ENCODE measurements at places on chromosomes 1 and 21.

DNA sequence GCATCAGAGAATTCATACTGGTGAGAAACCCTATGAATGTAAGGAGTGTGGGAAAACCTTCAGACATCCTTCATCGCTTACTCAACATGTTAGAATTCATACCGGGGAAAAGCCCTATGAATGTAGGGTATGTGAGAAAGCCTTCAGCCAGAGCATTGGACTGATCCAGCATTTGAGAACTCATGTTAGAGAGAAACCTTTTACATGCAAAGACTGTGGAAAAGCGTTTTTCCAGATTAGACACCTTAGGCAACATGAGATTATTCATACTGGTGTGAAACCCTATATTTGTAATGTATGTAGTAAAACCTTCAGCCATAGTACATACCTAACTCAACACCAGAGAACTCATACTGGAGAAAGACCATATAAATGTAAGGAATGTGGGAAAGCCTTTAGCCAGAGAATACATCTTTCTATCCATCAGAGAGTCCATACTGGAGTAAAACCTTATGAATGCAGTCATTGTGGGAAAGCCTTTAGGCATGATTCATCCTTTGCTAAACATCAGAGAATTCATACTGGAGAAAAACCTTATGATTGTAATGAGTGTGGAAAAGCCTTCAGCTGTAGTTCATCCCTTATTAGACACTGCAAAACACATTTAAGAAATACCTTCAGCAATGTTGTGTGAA lies 12.8 kb downstream of the ZFP69B start:
- no peak for DNase-seq

- no peak for DNase-seq
Observed at GRCh38 chr1:84062496-84062895, 63.6 kb upstream of the TTLL7 start.

- no peak for DNase-seq
Observed at GRCh38 chr1:84742653-84743052, 52.4 kb upstream of the SSX2IP start.

- DNase-seq = no peak
Observed at GRCh38 chr1:38102636-38103035, 56.0 kb upstream of the POU3F1 start.

DNA sequence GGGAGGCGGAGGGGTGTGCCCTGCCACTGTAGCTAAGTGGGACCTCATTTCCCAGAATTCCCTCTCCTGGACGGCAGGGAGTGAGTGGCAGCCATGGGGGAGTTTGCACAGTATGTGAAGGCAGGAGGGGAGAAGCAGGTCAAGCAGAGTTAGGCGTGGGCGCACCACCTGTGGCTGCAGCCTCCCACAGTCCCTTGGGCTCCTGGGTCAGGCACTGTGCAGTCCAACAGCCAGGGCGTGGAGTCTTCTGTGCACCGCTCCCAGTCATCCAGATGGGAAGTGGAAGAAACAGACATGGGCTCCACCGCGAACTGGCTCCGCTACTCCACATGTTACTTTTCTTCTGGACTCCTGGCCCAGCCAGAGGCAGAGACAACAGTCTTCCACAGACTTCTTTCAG lies 85.4 kb upstream of the TIAM1 start:
- no peak for DNase-seq

DNA sequence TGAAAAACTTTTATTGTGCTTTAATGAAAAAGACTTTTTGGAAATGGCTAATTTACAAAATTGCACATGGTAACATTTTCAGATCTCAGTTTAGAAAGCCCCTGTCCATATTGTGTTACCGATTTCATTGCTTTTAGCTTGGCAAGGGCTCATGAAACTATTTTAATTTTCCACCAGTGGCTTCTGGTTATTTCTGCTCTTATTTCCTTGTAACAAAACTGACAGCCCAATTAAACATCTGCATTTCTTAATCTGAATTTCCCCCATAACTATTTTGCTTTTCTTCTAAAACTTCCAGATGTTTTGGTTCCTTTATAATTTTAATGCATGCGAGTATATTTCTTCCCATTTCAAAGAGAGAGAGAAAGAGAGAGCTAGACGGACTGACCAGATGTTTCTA lies 264.8 kb downstream of the PTPRC start:
- DNase-seq = no peak

- no peak for DNase-seq
Observed at GRCh38 chr1:37308031-37308960, 166.1 kb upstream of the ZC3H12A start.

GRCh38 chr1:155127967-155128754 lies 485 bp downstream of the EFNA1 start:
- no peak for DNase-seq

- no peak for DNase-seq
Observed at GRCh38 chr1:61322008-61322744, 239.8 kb downstream of the NFIA start.

DNA sequence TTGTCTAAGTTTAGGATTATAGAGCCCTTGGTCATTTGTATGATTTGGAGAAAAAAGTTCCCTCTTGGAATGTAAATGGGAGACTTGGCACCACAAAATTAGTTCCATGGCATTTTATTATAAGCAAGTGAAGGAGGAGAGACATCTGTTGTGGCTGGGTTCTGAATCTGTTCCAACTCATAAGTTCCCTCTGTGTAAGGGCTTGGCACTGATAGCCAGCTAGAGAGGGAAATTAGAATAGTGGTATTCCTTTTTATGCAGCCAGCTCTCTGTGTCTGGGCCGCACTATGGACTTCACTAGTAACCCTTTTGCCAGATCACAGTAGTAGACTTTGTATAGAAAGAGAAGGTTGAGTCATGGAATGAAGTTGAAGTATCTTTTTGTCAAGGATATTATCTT lies 31.1 kb downstream of the GNAI3 start:
- no peak for DNase-seq

- DNase-seq = no peak
Observed at GRCh38 chr1:214260561-214261205, 20.3 kb upstream of the SMYD2 start.

- DNase-seq = no peak
Observed at GRCh38 chr1:71634159-71634558, 553.3 kb upstream of the ZRANB2 start.

DNA sequence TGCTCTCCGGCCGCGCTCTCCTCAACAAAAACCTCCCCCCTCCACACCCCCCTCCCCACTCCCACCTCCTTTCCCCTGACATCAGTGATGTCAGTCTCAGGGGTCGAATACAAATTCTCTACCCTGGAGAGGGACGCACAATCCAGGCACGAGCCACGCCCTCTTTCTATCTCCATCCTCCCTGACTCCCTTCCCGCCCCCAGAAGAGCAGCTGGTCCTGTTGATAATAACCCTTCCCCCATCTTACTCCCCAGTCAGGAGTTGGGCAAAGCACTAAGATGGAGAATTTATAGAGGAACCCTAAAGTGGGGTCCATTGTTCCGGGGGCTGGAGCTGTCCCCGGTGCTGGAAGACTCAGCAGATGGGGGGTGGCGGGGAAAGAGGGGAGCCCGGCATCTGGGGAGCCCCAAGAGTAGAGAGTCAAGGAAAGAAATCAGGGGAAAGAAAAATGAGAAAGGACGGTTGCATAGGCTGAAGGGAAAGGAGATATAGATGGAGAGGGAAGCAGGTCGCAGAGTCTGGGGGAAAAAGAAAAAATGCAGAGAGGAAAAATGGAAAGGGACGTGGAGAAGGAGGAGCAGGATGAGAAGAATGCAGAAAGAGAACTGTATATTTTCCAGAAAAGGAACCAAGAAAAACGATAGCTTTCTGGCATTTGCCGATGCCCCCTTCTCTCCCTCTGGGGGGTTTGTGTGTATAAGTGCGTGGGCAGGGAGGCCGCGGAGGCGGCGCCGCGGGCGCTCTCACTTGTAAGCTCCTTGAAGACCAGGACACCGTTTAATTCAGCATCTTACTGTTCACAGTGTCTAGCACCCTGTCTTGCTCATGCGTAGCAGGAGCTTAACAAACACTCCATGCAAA lies at the start of gene CELF3:
TSS of gene CELF3 (minus strand) at position 33 of the 861 bp plus-strand sequence. CDS start 783 bp downstream, outside the sequence.
- DNase-seq = peak; percentile 68

DNA sequence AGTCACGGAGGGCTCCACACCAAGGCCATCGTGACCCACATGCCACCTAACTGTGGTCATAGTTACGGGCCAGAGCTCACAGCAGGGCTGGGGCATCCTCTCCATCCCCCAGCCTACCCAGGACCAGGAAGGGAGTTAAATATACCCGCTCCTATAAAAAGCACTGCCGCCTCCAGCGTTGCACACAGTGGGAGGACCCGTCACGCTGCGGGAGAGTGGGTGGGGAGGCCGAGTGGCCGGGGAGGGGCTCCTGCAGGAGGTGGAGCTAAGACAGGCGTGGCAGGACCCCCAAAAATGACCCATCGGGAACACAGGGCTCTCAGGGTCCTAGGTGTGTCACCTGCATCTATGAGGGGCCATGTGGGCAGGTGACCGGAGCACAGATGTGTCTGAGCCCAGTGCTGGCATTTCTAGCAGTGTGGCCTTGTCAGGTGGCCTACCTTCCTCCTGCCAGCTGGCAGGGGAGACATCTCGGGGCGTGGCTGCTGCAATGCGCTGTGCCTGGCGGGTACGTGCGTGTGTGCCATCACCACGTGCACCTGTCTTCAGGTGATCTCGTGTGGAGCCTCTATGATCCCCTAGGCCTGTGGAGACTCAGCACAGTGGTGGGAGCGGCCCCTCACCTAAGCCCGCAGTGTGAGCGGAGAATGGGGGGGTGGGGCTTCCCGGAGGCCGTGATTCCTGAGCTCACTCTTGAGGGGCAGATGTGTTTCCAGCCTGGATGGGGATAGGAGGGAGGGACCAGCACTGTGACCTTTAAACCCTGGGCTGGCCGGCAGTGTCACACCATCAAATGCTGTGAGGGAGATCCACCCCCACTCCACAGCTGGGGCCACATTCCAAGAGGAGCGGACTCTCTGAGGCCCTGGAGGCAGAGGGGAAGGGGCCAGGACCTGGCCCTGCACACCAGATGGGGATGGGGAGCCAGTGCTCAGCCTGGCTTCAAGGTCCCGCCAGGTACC lies 17.7 kb downstream of the AGRN start:
- DNase-seq = no peak

- DNase-seq = no peak
Observed at GRCh38 chr1:201876148-201876818, 12.4 kb upstream of the SHISA4 start.

GRCh38 chr1:173917149-173917548 lies at the start of gene SERPINC1:
TSS of gene SERPINC1 (minus strand) at chr1:173917327. CDS start at chr1:173917259, 68 bp downstream.
- DNase-seq = no peak

DNA sequence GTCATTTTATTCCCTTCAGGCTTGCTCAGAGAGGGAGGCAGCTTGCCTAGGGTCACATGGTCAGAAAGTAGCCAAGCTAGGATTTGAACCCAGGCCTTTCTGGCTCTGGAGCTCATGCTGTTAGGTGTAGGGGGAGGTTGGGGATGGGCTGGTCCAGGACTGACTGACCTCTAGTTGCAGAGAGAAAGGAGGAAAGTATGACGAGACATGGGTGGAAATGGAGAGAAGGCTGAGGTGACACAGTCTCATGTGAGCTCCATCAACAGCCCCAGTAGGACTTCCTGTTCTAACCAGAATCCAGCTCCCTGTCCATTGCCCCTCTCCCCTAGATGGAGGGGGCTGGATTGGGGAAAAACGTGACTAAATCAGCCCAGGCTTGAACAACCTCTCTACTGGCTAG lies 15.5 kb upstream of the SYNC start:
- DNase-seq = no peak

DNA sequence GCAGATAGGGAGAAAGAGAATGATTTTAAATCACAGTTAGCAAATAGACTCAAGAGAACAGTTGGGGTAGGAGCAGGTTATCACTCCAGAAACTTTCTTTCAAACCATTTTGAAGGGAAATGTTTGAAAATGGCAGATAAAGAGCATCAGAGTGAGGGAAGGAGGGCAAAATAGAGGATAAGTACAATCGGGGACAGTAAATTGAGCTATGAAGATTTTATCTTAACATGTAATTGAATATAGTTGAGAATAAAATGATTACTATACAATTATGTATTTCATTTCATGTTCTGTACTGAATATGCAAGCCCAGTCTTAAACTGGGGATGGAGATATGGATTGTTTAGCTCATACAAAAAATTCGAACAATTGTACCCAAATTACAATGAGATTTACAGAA lies 54.0 kb downstream of the MAP10 start:
- DNase-seq = no peak

- DNase-seq = no peak
Observed at GRCh38 chr21:26804895-26805609, 40.2 kb downstream of the ADAMTS1 start.

GRCh38 chr1:39626646-39627045 lies 12.8 kb downstream of the HEYL start:
- no peak for DNase-seq

- DNase-seq = no peak
Observed at GRCh38 chr21:42585881-42586280, 67.5 kb upstream of the PDE9A start.

DNA sequence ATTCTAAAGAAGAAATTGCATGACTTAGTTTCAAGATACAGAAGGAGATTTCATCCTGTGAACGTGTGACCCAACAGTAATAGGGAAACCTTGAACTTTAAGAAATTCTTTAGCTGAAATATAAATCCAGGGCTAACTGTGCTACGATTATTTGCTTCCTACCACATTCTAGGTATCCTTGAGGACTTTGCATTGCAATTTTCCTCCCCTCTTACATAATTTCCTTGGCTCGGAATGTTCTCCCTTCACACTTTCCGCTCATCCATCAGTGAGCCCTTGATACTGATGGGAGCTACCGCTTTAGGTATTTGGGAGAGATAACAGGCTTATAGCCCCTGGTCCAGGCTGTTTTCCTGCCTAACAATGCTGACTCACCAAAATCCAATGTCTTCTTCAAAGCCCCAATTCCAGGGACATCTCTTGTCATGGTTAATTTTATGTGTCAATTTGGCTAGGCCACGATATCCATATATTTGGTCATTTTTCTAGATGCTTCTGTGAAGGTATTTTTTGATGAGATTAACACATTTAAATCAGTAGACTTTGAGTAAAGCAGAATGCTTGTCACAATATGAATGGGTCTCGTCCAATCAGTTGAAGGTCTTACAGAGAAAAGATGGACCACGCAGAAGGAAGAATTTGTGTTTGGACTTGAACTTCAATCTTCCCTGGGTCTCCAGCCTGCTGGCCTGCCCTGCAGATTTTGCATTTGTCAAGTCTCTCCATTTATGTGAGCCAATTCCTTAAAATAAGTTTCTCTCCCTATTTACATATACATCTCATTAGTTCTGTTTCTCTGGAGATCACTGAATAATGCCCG lies 121.2 kb downstream of the PTPN14 start:
- no peak for DNase-seq

- no peak for DNase-seq
Observed at GRCh38 chr1:202568410-202568809, 141.8 kb downstream of the SYT2 start.

- DNase-seq = no peak
Observed at GRCh38 chr1:161772397-161772796, 6.3 kb downstream of the ATF6 start.

GRCh38 chr1:89600451-89601224 lies 32.3 kb upstream of the LRRC8C start:
- DNase-seq = peak; percentile 54

DNA sequence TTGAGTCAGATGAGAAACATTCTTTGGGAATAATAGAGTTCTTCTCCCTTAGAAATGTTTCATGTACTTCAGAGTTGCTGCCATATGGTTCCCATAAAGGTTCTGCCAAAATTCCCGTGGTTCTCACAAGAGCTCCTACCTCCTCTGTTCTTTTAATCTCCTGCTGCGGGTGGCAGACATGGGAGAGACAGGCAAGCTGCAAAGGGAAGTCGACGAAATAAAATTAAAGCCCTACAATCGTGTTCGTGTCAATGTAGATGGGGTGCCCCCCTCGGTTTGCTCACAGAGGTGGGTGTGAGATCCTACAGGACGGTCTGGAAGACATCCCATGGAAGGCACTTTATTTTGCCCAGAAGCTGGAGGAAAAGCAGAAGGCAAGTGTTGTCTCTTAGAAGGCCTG lies 276.0 kb downstream of the RWDD3 start:
- DNase-seq = no peak

- DNase-seq = no peak
Observed at GRCh38 chr1:209831615-209832014, 3.8 kb downstream of the UTP25 start.
